ENCODE measurements at places on chromosomes 4 and X.

DNA sequence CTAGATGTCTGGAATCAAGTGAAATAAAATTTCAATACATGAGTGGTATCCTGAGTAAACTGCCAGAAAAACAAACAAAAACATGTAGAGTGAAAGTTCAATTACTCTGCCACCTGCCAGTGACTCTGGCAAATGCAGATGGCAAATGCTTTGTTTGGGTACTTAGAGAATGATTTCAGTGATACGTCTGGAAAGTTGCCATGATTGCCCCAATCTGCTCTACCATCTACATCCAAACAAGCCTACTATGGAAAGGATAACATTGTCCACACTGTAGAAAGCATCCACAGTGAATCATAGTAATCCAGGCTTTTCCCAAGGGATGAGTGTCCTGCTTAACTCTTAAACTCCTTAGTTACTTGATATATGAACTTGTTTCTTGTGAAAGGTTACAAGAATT, 3.4 kb downstream of the SPATA4 start:
- no peak for DNase-seq

DNA sequence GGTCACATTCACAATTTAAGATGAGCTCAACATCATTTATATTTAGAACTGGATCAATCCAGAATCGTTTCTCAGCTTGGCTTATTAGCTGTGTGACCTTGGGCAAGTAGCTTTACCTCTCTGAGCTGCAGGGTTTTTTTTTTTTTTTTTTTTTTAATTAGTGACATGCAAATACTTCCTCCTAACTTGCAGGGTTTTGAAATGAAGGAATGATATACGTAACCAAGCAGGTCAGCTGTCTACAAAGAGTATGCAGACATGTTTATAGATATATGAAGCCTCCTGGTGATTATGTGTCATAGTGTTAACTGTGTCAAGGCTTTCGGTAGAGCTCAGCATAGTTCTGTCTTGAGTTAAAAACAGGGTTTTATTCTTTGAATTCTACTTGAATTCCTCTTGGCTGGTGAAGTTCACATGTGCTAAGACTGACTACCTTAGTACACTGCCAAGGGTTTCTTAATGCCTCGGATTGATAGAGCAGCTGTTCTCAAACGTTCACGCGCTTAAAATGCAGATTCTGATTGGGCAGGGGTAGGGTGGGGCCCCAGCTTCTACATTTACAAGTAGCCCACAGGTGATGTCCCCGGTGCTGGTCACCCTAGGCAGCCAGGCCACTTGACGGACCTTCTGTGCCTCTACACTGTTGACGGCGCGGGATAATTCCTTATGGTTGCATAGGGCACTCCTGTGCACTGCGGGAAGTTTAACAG, 654 bp upstream of the STS start:
- DNase-seq: peak; percentile 44

DNA sequence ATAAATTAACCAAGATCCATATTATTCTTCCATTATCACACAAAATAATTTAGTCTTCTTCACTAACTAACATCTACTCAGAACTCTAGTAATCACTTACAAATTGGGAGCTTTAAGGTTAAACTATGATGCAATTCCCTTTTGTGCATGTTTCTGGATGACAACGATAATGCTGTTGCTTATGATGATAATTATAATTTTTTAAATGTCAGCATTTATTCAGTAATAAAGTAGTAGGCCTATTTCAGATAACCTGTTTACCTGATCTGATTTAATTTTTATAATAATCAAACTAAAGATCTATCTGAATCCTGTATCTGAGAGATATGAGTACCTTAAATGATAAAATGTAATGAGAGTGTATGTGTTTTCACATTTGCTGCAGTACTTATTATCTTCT, 507.8 kb upstream of the GRID2 start:
- DNase-seq: no peak

DNA sequence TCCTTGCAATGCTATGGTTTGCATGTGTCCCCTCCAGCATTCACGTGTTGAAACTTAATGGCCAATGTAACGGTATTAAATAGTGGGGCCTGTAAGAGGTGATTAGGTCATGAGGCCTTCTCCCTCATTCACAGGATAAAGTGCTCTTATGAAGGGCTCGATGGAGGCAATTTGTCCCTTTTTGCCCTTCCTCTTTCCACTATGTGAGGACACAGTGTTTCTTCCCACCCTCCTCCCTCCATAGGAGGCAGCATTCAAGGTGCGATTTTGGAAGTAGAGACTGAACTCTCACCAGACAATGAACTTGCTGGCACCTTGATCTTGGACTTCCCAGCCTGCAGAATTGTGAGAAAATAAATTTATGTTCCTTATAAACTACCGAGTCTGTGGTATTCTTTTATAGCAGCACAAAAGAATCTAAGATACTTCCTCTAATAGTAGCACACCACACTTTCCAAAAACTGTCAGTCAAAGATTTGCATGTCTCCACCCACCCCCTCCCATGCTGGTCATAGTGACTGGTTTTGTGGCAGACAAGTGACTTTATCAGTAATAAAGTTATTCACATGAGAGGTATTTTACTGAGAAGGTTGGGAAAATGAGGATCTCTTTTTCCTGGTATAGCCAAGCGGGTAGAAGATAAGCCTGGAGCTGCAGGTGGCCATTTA, 113.5 kb upstream of the TTC29 start:
- no peak for DNase-seq

DNA sequence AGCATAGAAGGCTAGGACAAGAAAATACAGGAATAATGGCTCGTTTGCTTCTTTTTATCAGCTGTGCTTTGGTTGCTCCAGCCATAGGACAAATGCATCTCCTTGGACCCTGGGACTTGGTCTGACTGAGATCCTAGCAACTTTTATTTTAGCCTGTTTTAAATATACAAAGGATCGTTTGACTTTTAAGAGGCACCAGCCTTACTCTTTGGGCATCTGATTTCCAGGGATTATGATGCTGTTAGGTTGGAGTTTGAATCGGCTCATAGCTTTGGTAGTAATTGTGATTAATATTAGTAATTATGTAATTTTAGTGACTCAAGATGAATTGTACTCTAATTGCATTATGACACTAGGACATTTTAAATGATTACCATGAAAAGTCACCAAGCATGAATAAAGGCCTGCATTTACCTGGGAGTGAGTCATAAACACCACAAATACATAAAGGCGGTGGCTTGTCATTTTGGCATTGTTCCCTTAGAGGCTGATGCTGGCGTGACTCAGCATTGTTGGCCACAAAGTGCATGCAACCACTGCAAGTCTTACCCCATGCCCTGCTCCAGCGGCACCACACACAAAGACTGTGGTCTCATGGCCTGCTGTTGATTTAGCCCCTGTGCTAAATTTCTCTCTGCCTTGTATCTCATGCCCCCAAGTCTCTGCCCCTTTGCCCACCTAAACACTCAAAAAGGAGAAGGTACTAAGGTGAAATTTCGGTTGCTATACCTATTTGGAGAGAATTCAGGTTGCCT, 12.4 kb downstream of the GPAT3 start:
- peak; percentile 95 for DNase-seq
